Stimulated activated CD8-positive, alpha-beta memory T cell treated with anti-CD3 and anti-CD28 coated beads, Interleukin-4, amount 100 ng/mL, for 24 hours (primary cell): ENCODE measurements at places on chromosomes 7 and 10.

DNA sequence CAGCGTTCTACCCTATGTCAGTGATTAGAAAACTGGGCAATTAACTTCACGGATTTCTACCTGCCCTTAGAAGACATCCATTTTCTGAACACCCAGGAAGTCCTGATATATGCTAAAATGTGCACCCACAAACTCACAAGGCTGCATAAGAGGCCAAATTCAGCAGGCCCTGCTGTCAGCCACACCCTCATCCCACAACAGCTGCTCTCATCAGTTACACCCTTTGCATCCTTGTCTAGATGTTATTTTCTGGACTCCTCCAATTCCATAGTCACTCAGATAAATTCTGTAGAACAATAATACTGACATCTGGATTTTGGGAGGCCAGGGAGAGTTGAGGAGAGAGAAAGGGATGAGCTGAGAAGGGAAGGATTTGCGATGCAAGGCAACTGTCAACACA, 208.9 kb downstream of the TAX1BP1 start:
- DNase-seq = no peak

DNA sequence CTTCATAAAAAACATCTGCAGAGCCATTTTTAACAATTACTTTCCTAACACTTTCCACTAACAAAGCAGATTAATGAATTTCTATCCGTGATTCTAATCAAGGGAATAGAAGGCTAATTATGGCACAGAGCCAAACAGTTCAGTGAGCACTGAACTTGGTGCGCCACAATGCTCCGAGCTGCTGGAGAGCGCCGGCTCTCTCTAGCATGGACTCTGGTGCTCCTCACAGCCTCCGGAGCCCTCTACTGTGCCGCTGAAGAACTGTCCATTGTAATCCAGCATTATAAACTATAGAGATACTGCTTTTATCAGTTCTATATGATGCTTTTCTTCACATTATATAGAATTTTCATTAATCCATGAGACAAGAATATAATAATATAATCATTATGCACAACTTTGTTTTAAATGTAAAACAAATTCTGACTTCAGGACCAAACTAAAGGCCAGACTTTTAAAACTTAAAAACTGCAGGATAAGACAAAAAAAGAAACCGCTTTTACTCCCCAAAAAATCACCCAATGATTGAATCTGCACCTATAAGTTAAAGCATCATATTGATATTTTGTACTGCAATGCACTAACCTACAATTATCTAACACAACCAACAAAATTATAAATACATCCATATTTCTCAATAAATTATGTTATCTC, 123.6 kb downstream of the RNF32 start:
- no peak for DNase-seq

GRCh38 chr7:135147341-135147898, 452 bp upstream of the TMEM140 start:
- DNase-seq = no peak

DNA sequence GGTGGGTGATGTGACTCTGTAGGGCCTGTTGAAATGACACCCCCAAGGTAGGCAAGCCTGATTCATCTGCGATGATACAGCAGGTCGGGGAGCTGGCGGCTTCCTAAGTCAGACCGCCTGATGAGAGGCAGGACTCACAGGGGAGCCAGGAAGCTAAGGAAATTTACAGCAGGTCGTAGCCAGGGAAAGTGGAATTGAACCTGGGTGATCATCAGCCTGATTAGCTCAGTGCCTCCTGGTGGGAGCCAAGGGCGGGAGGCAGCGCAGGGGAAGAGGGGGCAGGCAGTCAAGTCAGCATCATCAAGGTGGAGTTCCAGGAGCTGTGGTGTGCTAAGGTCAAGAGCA, 18.5 kb upstream of the TRIM56 start:
- no peak for DNase-seq

DNA sequence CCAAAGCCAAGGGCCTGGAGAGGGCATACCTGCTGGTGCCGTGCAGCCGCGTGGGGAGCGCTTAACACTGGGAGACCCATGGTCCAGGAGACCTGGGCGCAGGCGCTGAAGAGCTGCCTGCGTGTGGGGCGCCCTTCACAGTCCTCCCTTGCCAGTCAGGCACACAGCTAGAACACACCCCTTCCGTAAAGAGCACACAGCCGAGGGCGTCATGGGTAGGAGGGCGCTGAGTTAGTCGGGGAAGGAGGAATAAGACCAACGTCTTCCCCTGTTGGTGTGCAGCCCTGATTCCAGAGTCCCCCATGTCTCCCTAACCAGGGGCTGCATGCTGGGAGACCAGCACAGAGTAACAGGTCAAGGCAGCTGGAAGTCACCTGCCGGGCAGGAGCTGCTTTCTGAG, 273.9 kb downstream of the USP6NL start:
- DNase-seq = no peak

- no peak for DNase-seq
These were observed 9.7 kb upstream of the OIT3 start for GRCh38 chr10:72883861-72884260.

GRCh38 chr7:64880322-64881297, 22.5 kb upstream of the ZNF273 start:
- DNase-seq = no peak

DNA sequence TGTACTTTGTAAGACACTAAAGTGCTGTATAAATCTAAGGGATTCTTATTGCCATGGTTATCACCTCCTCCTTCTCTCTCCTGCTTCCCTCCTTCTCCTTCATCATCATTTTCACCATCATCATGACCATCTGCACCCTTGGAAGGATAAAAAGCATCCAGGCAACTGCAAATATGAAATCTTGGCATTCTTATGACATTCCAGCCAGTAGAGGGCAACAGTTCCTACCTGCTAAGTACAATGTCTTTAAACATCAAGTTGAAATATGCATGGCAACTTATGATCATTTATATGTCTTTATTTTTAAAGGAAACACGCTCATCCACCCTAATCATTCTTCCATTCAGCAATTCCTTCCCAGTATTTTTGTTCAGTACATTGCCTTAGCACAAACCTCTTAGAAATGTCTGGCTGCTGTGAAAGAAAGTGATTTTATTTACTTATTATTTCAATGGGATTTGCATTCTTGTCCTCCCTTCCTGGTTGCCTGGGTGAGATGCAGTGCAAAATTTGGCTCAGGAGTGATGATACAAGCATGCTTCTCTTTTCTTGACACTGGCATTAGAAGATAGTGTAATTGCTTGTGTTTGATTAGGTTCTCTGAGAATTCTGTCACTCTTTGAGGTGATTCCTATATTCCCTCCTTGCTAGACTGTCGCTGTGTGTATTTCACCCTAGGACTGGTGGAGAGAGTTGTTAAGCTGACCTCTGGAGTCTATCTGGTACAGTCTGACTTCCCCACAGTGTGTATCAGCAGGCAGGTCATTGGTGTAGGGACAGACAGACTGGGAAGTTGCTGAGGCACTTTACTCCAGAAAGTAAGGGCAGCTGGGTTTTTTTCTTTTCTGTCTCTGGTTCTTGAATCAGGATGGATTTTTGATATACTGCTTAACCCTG, 188.5 kb upstream of the BMPER start:
- no peak for DNase-seq

- DNase-seq = no peak
These were observed 25.2 kb upstream of the LSM8 start for GRCh38 chr7:118158766-118159165.

DNA sequence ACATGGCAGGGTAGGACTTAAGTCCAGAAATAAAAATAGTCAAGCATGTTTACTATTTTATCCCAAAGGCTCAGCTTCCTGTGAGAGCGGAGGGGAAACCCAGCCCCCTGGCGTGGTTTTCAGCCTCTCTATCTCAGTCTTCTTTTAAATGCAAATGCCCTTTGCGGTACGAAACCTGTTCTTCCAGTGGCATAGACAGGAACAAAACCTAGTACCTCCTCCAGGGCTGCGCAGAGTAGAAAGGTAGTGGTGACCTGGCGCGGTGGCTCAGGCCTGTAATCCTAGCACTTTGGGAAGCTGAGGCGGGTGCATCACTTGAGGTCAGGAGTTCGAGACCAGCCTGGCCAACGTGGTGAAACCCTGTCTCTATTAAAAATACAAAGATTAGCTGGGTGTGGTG, 181.3 kb upstream of the FOXK1 start:
- DNase-seq = no peak

- no peak for DNase-seq
These were observed 752.5 kb upstream of the ZWINT start for GRCh38 chr10:57113545-57113944.

GRCh38 chr10:61627266-61627665, 35.5 kb upstream of the CABCOCO1 start:
- no peak for DNase-seq

DNA sequence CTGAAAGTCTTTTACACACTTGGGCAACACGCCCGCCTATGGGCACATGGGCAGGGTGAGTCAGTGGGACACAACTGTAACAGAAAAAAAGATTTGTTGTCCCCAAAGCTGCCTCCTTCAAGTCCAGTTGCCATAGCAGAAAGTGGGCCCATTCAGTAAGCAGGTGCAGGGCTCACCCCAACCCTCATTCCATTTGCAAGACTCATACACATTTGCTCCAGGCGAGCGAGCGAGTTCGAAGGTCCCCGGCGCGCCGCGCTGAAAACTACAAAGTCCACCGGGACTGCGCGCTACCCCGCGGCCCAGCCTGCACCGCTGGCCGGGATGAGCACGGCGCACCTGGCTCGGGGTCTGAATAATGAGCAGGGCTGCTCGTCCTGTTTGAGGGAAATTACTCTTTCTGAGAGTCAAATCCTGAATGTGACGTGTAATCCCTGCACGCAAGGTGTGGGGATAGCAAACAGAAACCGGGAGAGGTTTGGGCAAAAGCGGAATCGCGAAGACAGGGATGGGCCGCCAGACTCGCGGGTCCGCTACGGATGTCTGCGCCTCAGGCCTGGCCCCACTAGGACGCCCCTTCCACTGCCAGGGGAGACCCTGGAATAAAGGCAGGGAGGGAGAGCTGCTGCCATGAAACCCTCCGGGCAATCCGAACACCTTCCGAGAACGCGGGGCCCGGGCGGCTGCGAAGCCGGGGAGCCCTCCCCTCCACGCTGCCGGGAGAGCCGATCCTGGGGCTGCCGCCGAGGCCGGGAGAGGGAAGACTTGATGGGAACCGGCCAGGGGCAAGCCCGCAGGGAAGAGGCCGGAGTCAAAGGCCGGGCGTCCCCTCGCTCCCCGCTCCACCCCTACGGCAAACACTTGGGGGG, 982 bp downstream of the COBL start:
- no peak for DNase-seq

GRCh38 chr10:125699562-125700143, 16.7 kb upstream of the TEX36 start:
- DNase-seq = no peak

DNA sequence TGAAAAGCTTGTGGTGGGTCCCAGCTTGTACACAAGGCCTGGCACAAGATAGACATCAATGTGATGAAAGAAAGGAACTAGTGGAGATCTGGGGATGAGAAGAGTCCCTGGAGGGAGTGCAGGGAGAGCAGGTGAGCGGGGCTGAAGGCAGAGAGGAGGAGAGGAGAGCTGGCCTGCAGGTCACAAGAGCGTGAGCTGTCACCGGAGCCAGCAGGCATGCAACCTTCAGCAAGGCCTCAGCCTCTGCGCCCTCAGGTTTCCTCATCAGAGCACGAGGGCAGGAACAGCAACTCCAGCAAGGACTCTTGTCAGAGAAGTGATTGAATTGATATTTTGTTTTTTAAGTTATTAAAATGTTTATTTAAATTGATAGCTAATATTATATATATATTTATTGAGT, 188.6 kb downstream of the CXCL12 start:
- DNase-seq = no peak

GRCh38 chr10:22761569-22762220, 47.3 kb upstream of the PIP4K2A start:
- no peak for DNase-seq

GRCh38 chr10:101774589-101775272, 1.2 kb downstream of the FGF8 start:
- no peak for DNase-seq

- no peak for DNase-seq
These were observed 17.3 kb downstream of the CAMK2B start for GRCh38 chr7:44307905-44308595.

DNA sequence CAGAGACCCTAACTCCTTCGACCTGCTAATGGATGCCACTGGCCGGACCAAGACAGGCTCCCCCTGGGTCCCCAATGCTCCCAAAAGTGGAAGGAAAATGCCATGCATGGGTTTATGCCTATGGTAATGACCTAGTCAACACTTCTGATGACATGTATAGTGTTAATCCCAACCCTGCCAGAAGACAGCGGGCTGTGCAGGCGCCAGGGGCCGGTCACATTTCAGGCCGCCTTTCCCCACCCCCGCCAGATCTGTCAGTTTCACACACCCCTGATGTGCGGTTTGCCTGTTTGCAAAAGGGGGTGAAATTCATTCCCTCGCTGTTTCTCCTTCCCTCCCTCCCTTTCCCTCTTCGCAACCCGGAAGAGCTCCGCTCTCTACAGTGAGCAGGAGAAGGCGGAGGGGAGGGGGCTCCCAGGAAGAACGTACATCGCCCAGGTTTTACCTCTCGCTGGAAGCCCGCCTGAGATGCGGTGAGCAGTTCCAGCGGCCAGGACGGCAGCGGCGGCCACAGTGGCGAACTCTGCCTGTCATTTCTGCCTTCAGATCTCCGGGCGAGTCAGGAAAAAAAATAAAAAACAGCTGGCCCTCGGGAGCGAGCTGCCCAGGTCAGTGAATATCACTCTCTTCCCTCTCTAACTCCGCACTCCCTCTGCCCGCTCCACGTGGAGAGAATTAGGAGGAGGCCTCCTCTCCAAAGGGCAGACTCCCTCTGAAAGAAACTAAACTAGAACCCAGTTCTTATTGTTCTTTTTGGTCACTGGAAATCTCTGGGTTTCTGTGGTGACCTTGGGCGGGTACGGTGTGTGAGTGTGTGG, 9.4 kb upstream of the GATA3 start:
- DNase-seq = no peak

DNA sequence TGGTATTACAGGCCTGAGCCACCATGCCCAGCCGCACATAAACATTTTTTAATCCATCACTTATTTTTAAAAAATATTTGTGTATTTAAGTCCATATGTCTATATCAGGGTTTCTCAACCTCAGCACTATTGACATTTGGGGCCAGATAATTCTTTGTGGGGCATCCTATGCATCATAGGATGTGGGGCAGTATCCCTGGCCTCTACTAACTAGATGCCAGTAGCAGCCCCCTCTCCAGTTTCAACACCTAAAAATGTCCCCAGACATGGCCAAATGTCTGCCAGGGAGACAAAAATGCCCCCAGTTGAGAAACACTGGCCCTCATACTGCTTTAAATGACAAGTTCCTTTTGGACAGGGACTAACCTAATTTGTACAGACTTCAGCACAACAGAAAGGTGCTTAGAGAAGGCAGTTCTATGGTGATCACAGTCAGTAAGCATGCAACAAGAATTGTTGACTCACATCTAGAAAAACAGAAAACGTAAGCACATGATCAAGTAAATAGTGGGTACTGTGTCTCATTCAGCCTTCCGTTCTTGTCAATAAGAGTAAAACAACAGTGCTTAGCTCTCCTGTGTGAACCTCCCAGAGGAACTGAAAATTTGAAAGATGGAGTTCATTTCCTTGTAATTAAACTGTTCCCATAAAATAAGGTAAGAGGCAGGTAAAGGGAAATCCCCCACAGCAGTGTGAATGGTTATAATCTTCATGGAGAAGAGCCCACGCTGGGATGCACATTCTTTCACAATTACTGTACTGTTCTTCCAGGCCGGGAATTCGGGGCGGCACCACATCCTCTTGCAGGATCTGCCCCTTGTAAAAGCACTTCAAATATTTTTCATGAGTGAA, 17.3 kb upstream of the ADRB1 start:
- no peak for DNase-seq
